ENCODE measurements at places on chromosomes 6 and 20.

DNA sequence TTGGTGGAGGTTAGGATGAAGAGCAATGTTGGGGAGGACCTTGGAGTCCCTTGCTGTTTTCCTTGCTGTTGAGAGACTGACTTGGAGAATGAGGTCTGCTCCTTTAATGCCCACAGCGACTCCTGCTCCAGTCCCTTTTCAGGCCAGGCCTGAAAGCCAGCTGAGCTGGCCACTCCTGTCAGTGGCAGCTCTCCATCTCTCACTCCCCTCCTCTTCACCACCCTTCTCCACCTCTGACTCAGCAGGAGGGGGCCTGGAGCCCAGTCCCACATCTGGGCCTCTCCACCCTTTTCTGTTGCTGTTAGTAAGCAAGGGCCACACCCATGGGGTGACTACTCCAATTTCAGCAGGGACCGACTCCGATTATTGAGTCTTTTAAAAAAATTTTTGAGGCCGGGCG lies 2.2 kb downstream of the SNX21 start:
- no peak for DNase-seq

- no peak for DNase-seq
These were observed 44.4 kb downstream of the CD2AP start for GRCh38 chr6:47521961-47522360.

DNA sequence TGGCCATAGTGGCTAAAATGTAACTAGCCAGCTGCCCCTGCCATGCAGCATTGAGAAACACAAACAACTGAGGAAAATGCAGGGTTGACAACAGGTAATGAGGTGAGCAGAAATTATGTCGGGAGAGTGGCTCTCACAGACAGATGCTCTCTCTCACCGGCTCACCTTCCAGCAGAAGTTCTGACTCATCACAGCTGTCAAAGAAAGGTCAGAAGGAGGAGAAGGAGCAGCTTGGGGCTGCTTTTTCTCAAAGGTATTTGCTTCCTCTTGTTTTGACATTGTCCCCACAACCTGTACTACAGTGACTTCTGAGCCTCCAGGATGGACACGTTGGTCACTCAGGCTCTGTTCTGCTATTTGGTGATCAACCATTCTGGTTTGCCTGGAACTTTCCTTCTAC lies 190.5 kb upstream of the HEY2 start:
- DNase-seq, result no peak

GRCh38 chr6:75285283-75285639 lies 669 bp upstream of the TMEM30A start:
- no peak for DNase-seq

DNA sequence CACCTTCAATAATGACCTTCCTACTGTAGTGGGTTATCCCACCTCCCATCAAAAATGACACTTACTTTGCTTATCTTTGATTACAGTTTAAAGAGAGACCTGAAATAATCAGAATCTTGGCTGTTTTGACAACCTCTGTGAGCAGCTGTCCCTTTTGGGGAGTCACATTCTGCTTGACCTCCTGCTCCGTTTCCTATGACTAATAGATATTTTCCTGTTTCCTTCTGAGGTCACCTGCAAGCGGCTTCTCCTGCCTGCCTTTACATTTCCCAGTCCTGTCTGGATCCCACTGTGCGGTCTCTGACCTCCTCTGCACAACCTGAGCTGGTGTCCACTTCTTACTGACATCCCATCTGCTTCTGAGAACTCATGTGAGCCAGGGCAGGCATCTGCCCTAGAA lies 54.2 kb downstream of the TRAM2 start:
- no peak for DNase-seq

DNA sequence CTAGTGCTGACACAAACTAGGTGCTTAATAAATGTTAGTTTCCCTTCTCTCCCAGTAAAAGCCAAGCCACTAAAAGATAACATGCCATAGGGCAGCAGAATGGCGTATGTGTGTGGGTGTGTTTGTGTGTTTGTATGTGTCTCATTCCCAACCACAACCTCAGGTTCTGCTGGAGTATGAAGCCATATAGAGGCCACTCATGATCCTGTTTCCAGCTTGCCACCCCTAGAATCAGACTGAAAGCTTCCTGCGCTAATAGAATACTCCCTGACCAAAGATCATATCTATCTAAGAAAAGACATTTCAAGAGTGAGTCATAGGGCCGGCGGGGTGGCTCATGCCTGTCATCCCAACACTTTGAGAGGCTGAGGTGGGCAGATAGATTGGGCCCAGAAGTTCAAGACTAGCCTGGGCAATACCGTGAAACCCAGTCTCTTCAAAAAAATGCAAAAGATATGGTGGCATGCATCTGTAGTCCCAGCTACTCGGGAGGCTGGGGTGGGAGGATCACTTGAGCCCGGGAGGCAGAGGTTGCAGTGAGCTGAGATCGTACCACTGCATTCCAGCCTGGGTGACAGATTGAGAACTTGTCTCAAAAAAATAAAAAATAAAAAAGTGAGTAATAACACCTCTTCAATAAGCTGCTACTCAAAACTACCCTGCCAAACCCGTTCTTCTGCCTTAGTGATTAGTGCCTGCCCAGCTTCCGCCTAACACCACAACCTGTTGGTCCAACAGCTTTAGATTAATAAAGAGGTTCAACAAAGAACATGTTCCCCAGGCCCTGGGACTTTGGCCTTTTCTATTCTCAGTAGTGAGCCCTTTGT lies 11.8 kb upstream of the SNRPC start:
- no peak for DNase-seq

DNA sequence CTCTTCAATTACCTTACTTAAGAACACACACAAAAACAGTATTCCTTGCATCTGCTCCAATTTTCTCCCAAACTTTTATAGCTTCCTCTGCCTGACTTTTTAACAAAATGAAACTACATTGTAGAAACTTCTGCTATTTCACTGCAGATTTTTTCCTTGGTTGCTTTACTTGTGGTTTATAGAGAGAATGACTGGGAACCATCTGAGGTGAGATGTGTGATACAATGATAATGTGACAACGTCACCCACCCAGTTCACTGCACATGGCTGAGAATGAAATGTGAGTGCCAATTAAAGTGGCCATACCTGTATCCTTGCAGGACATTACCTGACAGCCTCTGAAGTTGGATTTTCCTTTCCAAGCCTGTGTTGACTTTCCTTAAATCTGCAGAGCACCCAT lies 258.4 kb downstream of the CD83 start:
- no peak for DNase-seq

DNA sequence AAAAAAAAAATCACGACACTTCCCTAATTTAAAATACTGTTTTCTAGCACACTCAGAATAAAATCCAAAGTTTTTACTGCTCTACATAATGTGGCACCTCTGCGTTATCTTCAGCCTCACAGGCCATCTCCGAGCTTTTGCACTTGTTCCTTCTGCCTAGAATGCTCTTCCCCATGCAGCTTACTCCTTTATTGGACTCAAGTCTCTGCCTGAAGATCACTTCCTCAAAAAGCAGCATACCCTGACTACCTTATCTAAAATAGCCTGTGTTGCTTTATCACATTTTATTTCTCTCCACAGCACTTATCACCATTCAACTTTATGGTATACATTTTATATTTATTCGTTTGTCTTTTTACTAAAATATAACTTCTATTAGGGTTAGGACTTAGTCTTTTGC lies 2.3 kb downstream of the ZNF322 start:
- no peak for DNase-seq

GRCh38 chr6:11042750-11043377 lies 1.2 kb downstream of the ELOVL2 start:
- DNase-seq, result no peak

GRCh38 chr6:34181908-34182307 lies 36.0 kb upstream of the GRM4 start:
- DNase-seq, result no peak

- no peak for DNase-seq
These were observed 32.8 kb downstream of the PRDM1 start for GRCh38 chr6:106118835-106119431.

DNA sequence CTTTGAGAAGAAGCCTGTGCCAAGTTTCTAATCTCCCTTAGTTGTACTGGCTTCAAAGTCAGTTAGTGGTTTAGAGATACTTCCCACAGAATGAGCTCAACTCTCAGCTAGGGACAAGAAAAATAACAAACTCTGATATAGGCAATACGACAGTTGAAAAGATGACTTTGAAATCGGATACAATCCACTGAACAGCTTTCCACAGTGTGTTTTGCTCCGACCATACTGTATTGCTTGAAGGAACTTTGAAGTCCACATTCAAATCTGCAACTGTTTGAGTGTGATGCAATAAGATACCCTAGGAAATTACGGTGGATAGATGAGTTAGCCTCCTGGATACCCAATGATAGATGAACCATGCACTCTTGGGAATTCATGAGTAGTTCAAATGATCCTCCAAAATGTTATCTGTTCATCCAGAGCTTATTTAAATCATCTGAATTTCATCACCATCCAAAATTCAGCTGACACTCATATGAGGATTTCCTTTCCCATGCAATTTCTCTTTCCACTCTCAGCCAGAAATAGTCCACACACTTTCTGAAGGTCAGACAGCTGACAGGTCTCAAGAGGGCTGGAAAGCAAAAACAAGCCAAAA lies 443.8 kb downstream of the HAO1 start:
- DNase-seq, result no peak

GRCh38 chr6:120354452-120355098 lies 979.7 kb downstream of the TBC1D32 start:
- DNase-seq, result no peak

DNA sequence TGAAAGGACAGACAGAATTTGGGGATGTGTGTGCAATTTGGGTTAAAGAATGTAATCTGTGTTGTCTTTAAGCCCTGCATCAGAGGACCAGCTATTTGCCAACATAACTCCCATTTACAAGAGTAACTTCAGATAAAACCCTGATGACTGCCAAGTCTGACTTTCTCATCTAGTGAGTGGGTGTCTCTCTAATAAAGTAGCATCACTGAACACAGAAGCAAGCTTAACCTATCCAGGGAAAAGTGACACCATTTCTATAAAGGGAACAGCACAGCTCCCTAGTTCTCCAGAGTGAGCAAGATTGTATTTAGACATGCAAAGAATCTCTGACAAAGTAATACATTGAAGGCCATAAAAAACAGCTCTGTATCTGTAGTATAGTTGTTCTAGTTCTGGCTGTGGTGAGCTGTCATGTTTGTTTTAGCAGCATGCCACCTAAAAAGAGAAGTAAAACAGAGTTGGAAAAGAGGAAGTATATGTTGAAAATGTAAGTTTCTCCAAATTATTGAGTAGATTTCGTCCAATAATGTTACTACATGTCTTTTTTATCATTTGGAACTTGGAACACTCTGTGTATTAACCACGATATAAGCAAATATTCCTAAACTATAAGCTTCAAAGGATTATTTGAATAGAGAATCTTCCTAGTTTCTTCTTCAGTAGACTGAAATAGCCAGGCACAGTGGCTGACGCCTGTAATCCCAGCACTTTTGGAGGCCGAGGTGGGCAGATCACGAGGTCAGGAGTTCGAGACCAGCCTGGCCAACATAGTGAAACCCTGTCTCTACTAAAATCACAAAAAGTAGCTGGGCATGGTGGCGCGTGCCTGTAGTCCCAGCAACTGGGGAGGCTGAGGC lies 8.8 kb upstream of the PIM1 start:
- no peak for DNase-seq

- DNase-seq, result no peak
These were observed 21.8 kb upstream of the SRF start for GRCh38 chr6:43149265-43149664.

DNA sequence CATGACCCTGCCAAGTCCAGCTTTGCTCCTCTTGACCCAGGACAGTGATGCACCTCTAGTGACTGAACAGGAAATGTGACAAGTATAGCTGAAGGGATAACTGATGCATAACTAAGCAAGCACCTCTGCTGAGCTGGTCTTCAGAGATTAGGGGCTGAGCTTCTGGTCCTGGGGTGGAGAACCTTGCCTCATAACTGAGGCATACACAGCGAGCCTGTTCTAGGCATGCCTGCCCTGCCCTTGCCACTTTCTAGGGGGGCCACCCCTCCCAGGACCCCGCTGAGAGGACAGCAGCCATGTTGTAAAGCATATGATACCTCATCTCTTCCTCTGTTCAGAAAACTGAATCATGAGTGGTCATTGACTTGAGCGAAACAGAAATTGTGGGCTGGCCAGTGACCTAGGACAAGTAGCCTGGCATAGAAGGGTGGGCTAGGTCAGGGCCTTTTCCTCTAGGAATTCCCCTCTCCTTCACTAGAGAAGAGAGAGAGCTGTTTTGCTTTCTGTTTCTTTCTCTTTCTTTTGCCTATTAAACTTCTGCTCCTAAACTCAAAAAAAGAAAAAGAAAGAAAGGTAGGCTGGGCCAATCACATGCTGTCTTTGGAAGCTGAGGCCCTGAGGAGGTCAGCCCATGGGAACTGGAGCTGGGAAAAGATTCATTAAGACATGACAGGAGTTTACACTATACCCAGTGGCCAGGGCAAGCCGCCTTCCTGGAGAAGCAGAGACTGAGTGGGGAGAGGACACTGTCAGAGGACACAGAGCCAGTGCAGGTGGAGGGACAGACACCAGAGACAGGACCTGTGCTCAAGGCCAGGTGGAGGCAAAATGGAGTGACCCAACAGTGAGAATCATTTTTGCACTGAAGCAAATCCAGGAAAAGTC lies 23.1 kb downstream of the ALDH5A1 start:
- no peak for DNase-seq

DNA sequence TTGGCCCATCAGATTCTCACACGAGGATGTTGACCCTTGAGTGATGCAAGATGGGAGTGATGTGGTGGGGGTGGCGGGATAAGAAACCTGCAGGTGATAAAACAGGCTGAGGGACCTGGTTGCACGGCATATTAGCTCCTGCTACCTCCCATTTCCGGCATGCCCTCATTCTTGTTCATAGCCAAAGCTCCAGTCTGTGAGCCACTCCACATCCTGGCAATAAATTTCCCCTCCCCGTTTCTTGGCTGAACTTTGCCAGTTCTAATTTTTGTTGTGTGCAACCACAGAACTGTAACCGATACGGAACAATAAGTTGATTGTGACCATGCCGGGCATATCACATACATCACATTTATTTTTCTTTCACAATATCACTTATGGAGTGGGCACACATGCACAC lies 41.6 kb upstream of the NFATC2 start:
- DNase-seq, result no peak

DNA sequence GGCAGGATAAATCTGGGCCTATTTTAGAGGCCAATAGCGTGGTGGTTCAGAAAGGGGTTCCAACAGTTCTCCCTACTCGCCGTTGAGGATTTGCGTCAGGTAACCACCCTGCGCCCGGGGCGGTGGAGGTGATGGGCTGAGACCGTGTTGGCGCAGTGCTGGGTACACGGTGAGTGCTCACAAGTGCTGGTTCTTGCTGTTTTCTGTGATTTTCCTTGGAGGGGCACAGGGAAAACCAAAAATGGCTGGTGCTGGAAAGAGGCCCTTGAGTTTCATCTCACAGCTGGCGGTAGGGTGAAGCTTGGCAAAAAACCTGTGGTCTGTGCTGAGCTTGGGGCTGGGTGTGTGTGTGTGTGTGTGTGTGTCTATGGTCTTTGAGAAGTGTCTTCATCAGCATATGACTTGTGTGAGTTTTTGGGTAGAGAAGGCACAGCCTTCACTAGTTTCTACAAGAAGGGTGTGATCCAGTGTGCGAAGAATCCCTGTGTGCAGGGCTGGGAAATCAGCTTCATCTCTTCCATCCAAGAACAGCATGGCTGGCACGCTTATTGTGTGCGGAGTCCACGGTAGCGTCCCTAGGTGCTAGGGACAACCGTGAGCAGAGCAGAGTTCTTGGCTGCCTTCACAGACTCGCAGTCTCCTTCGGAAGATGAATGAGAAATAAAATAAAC lies 35.3 kb upstream of the SCRT2 start:
- no peak for DNase-seq
